ENCODE measurements at places on chromosomes 7 and 10. TPM values are rescaled to one million over a fixed set of nuclear protein-coding genes. Genes with fewer than 3 reads are reported as not detected.

The HMX2 gene
- total RNA-seq = not detected

The TCF7L2 gene
- total RNA-seq = 20.8 TPM

The ICA1 gene
- total RNA-seq = 5.4 TPM

The ZNF239 gene
- total RNA-seq = 2.9 TPM

The DRGX gene
- not detected for total RNA-seq

The FAM13C gene
- total RNA-seq = 45.1 TPM

DNA sequence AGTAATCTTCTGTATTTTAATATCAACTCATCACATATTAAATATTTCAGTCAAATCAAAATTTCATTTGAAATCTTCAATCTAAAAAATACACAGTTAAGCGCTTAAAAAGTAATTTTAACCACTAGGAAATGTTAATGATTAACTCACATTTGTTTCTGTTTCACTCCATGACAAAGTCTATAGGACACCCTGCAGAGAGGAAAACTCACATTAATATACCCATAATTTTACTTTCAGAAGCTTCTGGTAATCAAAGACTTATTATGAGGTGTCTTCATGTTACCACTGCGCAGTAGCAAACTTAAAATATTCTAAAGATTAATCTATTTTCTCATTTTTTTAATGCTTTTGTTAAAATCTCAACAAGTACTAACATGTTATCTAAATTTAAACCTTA is 41.0 kb upstream of the ZNF518A start:
- no peak for DNase-seq

- no peak for DNase-seq
These were observed 340.8 kb upstream of the PODXL start for GRCh38 chr7:131897016-131897789.

DNA sequence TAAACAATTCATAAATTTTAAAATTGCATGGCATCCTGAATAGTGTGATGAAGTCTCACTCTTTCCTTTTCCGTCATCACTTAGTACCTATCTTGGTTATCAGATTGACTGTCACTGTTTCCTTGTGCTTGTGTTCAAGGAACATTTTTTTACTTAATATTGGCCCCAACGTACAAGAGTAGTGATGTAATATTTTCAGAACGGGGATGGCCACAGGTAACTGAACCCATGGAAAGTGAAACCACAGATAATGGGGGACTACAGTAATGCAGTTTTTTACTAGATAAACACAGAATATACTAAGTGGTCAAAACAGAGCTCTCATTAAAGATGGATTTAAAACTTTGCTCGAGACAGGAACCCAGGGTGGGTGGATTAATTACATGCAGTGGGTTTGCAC is 85.4 kb downstream of the MACC1 start:
- no peak for DNase-seq

DNA sequence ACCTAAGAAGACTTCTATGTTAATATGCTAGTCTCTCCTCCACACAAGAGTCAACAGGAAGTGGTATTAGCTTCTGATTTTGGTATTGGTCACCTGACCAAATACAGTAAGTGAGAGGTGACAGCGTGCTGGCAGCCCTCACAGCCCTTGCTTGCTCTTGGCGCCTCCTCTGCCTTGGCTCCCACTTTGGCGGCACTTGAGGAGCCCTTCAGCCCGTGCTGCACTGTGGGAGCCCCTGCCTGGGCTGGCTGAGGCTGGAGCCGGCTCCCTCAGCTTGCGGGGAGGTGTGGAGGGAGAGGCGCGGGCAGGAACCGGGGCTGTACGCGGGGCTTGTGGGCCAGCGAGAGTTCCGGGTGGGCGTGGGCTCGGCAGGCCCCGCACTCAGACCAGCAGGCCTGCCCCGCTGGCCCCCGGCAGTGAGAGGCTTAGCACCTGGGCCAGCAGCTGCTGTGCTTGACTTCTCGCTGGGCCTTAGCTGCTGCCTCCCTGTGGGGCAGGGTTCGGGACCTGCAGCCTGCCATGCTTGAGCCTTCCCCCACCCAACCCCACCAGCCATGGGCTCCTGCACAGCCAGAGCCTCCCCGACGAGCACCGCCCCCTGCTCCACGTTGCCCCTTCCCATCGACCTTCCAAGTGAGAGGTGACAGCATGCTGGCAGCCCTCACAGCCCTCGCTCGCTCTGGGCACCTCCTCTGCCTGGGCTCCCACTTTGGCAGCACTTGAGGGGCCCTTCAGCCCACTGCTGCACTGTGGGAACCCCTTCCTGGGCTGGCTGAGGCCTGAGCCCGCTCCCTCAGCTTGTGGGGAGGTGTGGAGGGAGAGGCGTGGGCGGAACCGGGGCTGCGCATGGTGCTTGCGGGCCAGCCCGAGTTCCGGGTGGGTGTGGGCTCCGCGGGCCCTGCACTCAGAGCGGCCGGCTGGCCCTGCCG is 4.2 kb upstream of the ACSL5 start:
- no peak for DNase-seq

GRCh38 chr10:71335173-71335708 is 16.2 kb downstream of the SLC29A3 start:
- DNase-seq = no peak

GRCh38 chr10:74824900-74825370 is 1.5 kb upstream of the KAT6B start:
- no peak for DNase-seq

- DNase-seq = no peak
These were observed 417.7 kb upstream of the CELF2 start for GRCh38 chr10:10600004-10600403.

DNA sequence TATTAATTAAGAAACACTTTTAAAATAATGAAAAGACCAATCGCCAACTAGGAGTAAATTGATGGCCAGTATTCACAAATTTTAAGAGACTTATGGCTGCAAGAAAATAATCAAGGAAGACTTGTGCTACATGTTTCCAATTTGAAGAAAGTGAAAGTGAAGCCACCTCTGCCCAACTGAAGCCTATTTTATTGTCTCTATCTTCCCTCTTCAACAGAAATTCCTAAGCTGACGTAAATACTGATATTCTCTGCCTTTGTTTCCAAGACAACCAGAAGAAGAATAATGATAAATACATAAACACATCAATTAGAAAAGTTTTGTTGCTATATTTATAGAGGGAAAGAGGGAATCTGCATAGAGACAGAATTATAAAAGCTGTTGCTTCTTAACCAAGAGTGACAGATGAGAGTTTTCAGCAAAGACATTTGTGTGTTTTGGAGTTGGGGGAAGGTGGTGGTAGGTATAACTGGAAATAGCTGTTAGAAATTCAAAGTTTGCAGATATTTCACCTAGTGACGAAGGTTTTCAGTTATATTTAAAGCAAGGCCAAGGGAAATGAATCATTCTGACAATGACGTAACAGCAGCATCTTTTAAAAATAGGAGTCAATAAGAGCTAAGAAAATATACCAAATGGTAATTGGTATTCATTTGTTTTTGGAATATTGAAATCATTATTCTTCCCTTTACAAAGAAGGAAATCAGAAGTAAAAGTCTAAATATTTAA is 576.6 kb upstream of the SORCS1 start:
- no peak for DNase-seq

DNA sequence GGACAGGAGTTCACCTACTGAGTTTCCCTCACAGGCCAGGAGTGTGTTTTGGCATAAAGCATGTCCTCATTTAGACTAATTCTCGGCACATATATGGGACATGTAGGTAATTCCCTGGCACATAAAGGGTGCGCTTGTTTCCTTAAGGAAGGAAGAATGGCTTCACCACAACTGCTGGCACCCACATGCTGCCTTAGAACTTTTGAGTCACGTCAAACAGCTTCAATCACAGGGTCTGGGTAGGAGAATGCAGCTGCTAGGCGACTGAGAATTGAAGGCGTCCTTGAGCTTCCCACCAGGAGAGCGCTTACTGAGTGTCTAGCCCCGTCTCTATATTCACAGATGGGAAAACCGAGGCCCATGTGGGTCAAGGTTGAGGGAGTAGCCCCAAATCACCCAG is 146.1 kb downstream of the CHN2 start:
- no peak for DNase-seq

DNA sequence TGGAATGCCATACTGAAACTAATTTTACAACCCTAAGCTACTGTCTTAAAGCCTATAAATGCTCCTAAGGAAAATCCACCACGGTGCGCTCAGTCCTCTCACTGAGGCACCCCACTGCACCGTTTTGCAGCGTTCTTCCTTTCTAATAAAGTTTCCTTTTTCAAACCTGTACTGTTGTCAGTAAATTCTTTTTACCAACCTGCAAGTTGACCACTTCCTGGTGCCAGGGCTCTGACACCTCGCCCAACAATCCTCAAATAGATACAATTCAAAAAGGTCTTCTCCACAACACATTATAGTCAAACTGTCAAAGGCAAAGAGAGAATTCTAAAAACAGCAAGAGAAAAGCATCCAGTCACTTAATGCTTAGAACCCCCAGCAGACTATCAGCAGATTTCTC is 42.8 kb downstream of the HERPUD2 start:
- no peak for DNase-seq

DNA sequence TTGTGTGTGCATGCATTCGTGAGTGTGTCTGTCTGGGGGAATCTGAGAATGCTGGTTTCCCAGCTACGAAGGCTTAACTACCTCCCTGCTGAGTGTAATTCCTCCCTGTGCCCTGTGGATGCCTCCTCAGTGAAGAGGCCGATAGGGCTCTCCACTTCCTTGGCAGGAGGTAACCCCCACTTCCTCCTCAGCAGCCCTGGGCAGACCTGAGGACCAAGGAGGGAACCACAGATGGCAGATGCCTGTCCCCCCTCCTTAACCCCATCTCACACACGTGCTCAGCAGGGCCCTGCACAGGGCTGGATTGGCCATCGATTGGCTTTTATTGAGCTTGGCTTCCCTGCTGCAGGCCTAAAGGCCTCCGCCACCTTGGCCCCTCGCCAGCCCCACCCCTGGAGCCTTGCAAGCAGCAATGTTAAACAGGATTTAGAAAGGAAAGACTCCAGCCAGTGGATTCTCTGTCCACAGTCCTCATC is 45.6 kb upstream of the LRRC4 start:
- no peak for DNase-seq
